ENCODE measurements at places on chromosomes 6 and 20.
A peak's percentile ranks its signal among the peaks of the same experiment; 100 is the strongest.

GRCh38 chr6:23952245-23952644 is 173.8 kb upstream of the NRSN1 start:
- DNase-seq: no peak

- DNase-seq: no peak
Measured at GRCh38 chr20:22453244-22454080, 130.9 kb downstream of the FOXA2 start.

- no peak for DNase-seq
Measured at GRCh38 chr6:140636271-140636907, 1261.9 kb upstream of the CITED2 start.

- DNase-seq: no peak
Measured at GRCh38 chr6:408599-409102, 17.1 kb downstream of the IRF4 start.

GRCh38 chr6:73134588-73134987 is 90.7 kb downstream of the KHDC1L start:
- DNase-seq: no peak

DNA sequence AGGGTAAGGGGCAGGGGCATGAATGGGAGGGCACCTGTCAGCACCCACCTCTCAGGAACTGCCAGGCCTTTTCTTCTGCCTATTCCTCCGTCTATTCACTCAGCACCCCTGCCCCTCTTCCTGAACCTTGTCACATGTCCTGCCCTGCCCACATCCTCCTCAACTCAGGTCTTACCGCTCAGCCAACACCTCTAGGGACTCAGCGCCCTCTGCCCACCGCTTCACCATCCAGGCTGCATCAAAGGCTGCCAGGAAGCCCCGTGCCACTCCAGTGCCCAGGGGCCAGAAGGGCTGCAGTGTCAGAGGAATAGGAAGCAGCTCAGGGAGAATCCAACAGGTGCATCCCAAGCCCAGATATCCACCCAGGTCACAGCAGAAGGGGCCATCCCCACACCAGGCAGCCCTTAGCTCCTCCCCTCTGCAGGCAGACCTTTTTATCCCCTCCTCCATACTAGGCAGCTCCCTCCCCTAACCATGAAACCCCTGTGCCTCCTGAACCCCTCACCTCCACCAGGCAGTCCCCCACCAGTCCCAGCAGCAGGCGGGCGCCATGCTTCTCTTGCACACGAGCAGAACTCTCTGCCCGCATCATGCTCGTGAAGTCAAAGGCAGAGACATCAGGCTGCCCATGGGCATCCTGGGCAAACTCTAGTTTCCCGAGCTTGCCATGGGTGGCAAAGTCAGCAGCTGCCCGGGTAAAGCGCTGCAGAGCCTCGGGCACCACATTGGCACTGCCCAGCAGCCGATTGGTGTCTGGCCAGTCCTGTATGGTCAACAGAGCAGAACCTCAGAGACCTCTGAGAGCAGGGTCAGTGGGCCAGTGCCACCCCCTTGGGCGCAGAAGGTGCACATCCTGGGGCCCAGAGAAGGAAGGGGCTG is 5.5 kb downstream of the MICAL1 start:
- DNase-seq: peak; percentile 44

DNA sequence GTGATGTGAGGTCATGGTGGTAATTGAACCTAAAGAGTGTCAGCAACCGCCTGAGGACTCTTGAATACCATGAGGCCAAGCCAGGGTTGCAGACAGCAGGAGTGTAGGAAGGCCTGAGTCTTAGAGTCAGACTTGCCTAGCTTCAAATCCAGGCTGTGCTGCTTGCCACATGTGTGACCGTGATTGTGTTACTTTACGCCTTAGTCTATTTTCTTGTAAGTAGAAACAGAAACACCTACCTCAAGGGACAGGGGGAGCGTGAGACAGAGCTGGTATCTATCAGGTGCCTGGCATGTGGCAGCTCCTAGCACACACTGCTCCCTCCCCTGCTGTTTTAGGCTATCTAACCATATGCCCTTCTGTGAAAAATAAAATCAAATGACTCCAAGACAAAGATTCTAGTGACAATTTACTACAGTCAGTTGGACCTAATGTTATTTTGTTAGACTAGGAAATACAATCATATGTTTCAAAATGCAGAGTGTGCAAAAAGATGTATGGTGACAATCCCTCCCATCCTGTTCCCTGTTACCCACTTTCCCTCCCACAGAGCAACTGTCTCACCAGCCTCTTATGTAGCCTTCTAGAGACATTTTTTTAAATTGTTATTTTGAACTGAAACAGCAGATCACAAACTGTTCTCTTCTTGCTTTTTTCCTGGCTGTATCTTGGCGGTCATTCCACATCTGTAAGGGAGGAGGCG is 21.7 kb downstream of the TAF8 start:
- DNase-seq: no peak

GRCh38 chr20:4817230-4817671 is 95.5 kb downstream of the PRND start:
- DNase-seq: no peak
